ENCODE measurements at places on chromosomes 5 and 9. TPM values are rescaled to one million over a fixed set of nuclear protein-coding genes. Genes with fewer than 3 reads are reported as not detected.

DNA sequence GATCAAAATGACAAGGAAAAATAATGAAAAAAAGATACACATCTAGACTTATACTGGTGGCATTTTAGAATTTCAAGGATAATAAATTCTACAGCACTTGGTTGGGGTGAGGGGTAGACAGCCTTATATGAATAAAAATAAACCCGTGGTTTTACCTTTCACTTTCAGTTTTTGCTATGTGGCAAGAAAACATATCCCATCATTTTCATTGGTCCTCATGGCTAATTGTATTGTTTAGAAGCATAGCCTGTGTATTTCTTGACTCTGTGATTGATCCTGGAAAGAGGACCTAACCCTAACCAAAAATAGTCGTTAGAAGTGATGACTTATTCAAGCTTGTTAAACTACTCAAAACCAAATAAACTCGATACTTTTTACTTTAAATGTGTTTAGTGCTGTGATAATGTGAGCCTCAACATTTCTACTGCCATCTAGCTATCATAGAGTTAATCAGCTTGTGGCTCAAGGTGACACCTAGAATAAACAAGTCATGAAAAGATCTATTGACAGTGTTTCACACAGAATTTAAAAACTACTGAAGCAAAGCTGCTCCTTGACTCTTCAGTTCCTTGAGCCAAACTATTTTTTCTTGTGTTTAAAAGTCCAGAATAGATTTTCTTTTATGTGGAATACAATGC, 153.3 kb upstream of the IZUMO3 start:
- DNase-seq: no peak

DNA sequence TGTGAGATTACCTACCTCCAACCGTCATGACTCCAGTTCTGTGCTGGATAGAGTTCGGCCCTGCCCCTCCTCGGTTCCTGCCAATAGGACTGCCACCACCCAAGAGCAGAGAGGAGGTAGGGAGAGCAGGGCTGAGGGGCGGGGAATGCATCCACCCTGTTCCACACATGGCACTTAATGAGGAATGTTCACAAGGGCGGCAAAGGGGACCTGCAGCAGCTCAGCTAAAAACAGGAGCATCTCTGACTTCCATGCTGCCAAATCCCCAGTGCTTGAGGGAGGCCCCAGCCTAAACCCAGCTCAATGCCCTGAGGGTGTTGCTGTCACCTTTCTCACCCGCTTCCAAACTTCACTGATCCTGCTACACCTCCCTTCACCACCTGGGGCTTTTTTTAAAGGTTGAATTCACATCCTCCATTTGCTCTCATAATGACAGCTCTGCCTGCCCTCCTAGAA, 7.8 kb upstream of the DELE1 start:
- no peak for DNase-seq

DNA sequence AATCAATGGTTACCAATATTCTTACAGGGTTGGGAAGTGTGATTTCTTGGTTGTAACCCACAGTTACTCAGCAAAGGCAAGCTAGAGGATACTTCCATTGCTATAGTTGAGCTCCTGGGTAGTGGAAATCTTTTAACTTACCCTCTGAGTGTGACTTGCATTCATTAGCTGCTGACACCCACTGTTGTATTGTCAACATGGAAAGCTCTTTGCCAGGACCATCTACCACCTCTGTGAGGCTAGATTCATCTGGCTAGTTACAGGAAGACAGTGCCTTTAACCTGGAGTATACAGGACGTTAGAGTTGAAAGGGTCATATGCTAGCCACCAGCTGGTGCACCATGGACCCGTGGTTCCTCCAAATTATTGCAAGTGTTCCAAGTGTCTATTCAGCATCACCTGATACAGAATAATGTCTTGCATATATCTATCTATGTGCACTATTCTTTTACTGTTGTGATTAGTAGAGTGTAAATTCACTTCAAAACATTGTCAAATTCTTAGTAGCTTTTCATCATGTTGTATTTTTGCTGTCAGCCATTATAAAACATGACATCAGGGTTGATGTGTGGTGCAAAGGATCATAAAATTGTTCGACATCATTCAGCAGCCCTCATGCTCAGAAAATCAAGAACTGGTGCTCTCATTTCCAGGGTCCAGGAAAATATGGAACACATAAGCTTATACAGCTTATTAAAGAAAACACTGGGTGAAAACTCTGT, 239.0 kb downstream of the PJA2 start:
- DNase-seq: no peak

- DNase-seq: no peak
Measured at GRCh38 chr9:137486545-137487453, 27.7 kb upstream of the NSMF start.

- DNase-seq: no peak
Measured at GRCh38 chr5:79396265-79396664, 117.7 kb downstream of the HOMER1 start.

DNA sequence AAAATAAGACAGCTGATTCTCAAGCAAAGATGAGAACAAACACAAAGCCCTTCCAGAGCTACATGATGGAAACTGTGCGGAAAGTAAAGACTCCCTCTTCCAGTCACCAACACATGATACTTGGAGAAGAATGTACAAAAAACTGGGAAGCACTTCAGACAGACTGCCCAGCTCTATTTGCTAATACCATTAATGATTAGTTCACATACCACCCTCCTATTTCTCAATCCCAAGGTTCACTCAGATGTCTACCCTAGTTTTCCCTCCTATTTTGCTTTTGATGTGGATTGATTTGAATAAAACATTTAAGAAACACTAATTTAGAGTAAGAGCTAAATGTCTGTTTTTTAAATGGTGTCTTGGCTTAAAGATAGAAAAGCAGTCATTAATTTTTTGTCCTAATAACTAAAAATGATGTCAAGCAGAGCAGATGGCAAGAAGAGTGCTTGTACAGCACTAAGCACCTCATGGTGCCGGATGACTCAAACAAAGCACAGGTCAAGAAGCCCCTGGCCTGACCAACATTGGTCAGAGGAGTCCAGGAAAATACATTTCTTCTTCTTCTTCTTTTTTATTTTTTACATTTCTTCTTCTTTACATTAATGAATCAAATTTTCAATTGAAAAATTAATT, 639.4 kb downstream of the PDE4D start:
- DNase-seq: no peak

COL5A1 gene
- polyA plus RNA-seq: 73.3 TPM

FOXD4L3 gene
- not detected for polyA plus RNA-seq

Data from AG04450 (cell line).